Activated CD4-positive, alpha-beta T cell treated with anti-CD3 and anti-CD28 coated beads, Interleukin-2, amount 50 U/mL, for 48 hours (primary cell): ENCODE measurements at places on chromosomes 3 and 15.

DNA sequence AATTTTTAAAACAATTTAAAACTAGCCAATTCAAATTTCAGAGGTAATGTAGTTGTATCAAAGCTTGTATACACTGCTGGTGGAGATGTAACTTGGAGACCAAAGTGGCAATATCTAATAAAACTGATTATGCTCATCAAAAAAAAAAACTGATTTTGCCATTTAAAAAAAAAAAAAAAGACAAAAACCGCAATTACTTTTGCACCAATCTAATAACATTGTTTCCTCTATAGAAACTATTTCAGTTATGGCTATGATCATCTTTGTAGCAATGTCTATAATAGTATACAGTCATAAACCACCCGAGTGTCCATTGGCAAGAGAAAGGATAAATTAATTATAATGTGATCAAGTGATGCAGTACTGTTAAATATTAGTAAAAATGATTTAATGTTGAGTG is 149.3 kb upstream of the SEMA6D start:
- DNase-seq: no peak

DNA sequence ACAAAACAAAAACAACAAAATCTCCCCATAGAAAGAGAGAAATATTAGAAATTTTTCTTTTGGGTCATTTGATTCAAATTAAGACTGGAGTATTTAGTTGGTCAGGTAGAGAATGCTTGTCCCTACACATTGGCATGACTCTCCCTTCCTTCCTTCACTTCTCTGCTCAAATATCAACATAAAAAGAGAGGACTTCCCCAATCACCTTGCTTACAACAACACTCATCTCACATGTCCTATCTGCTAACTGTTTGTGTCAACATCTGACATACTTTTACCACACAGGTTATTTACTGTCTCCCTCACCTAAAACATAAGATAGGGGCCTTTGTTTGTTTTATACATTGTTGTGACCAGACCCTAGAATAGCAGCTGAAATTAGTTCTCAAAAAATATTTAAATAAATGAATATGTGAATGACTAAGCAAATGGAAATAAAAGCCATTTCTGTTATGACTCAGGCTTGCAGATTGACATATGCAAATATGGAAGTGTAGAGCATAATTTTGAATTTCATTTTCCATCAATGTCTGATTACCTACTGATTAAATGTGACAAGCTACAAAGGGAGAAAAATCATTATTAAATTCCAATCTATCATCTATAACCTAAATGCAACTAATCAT is 304.8 kb downstream of the CTNNB1 start:
- DNase-seq: no peak

- peak; percentile 46 for DNase-seq
Observed at GRCh38 chr15:78873793-78874765, 1.4 kb downstream of the MORF4L1 start.

GRCh38 chr3:115792206-115792955 is 169.1 kb downstream of the GAP43 start:
- DNase-seq: peak; percentile 10

DNA sequence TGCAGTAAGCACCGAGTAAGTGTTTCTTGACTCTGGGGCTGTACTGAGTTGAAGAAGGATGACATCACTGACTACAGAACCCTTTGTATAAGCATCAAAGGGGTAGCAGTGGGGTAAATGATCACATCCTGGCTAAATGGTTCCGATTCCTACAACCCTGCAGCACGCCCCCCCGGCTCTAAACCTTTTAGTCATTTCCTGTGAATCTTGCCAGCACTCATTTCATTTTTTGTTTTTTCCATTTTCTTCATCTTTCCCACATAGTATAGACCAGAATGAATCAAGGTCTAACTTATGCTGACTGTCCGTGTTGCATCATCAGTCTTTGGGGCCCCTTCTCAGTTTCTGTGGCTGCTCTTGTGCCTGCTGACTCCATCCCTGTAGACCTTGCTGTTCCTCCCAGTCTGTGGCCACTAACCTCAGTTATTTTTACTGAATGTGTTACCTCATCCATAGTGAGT is 383.1 kb upstream of the TPRG1 start:
- peak; percentile 81 for DNase-seq

DNA sequence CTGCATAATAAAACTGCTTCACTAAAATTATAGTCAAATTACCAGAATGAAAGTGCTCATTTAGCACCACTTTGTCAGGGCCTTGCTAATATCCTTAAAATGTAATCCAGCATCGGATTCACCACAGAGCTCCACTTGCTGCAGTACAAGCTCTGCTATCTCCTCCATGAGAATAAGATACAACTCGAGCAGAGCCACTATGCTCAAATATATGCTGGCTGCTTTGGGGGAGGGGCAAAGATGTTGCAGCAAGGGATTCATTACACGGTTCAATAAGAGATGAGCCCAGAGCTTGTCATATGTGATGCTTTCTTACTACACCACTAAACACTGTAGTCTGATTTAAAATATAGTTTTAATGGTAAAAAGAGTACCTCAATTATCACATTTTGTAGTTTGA is 72.2 kb downstream of the DLG1 start:
- DNase-seq: no peak

DNA sequence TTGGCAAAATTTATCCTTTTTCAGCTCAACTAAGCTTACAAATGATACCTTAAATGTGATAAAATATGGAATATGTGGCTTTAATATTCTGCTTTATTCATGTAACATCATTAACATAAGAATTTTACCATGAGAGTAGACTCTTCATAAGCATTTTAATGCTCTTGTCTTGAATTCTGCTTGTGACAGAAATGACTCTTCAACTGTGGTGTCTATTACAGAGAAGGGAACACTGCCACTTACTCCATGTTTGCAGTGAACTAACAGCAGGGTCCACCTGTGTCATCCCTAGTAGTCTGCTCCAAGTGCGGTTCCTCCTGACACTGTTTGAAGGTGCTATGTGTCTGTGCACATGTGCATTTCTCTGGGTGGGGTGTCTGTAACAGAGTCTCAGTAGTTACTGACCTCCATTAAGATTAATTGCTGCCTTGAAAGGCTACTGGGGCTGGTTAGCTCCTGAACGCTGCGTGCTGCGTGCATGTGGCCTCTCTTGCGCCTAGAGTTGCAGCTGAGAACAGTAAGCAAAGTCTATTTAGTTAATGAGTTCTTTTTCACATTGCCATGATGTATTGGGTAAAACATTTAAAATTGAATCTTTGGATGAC is 8.3 kb downstream of the LSM3 start:
- no peak for DNase-seq

DNA sequence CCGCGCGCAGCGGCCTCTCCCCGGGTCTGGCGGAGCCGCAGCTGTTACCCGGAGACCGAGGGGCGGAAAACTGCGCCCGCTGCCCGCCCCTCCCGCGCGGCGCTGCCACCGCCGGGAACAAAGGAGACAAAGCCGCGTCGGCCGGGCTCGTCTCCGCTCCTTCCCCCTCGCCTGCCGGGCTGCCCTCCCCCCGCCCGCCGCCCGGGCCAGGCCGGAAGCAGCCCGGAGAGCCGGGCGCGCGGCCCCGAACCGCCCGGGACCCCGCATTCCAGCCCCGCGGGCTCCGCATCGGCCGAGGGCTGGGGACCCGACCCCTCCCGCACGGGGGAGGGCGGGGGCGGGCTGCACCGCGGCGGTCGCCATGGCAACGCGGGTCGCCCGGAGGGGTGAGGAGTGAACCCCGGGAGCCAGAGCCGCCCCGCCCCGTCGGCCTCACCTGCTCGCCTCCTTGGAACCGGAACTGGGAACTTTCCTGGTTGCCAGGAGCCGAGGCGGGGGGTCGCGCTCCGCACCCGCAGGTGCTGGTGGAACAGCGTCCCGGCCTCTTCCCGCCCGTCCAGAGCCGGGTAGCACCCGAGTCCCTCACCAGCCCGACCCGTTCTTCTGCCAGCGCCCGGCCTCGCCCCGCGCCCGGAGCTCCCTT is 448 bp downstream of the PLXNB1 start:
- peak; percentile 61 for DNase-seq

DNA sequence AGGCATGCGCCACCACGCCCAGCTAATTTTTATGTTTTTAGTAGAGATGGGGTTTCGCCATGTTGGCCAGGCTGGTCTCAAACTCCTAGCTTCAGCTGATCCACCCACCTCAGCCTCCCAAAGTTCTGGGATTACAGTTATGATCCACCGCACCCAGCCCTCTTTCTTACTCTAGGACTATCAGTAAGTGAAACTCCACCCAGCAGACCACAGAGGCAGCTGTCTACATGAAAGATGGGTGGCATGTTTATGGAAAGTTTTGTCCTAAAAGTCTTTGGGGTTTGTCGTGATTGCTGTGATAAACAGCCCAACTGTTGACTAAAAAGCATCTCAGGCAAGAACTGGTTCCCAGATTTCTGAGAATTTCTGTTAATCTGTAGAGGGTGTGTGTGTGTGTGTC is 10.9 kb downstream of the ARL6IP5 start:
- no peak for DNase-seq

- DNase-seq: peak; percentile 72
Observed at GRCh38 chr15:74725845-74726773, 781 bp upstream of the CYP1A1 start.

DNA sequence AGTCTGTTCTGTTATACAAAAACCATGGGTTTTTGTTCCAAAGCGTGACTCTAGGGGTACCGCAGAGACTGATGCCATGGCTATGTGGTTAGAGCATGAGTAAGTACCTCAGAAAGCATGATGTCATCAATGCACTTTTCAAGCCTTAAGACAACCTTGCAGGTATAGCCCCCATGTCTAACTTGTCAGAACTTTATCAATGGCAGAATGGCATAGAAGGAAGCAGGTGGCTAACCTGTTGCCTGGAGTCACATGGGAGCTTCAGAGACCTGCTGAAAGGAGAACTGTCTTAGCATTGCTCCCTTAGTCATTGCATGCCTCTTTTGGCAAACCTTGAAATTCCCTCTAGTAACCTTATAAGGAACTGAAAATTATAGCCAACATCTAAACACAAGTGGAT is 52.5 kb downstream of the EOMES start:
- DNase-seq: no peak

DNA sequence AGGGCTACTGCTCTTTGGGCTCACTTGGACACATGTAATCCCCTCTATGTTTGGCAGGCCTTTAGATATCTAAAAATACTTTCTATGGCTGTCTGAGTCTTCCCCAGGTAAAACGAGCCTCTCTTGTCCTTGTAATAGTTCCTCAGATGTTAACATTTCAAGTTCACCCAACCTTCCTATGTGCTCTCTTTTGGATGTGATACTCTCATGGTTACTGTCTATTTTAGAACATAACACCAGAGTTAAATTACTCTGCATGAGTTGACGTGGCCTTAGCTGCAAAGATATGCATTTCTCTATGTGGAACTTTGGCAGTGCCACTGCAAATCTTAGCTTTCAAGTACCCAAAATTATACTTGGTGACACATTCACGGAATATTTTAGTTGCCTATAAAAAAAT is 31.9 kb upstream of the CSPG5 start:
- no peak for DNase-seq

DNA sequence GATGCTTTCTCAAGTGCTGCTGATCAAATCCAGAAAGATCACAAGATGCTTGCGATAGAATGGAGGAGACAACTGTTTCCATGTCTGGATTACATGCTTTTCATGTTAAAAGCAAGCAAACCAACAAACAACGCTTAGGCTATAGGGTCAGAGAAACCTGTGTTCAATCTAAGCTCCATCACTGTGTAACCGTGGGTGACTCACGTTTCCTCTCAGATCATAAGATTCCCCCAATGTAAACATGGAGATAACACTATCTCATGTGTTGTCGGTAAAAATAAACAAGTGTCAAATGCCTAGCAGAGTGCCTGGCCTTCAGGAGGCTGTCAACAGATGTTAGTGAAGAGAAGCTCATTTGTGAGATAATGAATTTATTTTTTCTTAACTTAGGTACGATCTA is 907.8 kb downstream of the NTRK3 start:
- DNase-seq: no peak

DNA sequence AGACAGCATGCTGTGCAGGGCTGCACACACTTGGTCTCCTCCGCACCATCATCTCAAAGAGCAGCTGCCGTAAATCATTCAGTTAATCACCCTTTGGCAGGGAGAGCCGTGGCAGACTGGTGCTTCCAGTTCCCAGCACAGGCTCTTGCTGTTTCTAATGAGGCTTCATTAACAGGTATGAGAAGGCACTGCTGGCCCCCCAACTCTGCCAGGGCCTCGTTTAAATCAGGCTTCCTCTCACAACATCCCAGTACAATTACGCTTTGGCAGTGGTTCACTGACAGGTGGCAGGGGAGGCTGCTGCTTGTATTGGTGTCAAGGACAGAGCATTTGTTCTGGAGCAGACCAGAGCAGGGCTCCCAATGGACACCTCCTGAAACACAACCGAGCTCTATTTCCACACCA is 77.1 kb downstream of the BFSP2 start:
- DNase-seq: no peak

- DNase-seq: no peak
Observed at GRCh38 chr15:63904042-63904441, 70.3 kb upstream of the HERC1 start.
